ENCODE measurements at places on chromosomes 11 and 22.

DNA sequence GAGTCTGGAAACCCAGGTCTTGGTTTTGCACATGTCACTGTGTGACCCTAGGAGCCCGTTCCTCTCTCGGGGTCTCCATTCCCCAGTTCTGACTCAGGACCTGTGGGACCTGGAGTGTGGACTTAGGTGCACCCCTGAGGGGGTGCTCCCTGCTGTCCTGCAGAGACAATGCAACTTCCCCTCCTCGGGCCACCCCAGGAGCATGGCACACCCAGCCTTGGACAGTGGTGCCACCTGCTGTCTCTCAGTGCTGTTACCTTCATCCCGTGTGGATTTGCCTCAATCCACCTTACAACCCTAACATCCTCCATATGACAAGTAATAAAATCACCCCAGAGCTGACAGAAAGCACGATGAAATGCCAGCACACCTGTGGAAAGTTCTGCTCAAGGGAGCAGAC lies 27.5 kb upstream of the CRYBB3 start:
- DNase-seq, result peak; percentile 39

GRCh38 chr11:8826901-8827560 lies 84.0 kb upstream of the AKIP1 start:
- no peak for DNase-seq

DNA sequence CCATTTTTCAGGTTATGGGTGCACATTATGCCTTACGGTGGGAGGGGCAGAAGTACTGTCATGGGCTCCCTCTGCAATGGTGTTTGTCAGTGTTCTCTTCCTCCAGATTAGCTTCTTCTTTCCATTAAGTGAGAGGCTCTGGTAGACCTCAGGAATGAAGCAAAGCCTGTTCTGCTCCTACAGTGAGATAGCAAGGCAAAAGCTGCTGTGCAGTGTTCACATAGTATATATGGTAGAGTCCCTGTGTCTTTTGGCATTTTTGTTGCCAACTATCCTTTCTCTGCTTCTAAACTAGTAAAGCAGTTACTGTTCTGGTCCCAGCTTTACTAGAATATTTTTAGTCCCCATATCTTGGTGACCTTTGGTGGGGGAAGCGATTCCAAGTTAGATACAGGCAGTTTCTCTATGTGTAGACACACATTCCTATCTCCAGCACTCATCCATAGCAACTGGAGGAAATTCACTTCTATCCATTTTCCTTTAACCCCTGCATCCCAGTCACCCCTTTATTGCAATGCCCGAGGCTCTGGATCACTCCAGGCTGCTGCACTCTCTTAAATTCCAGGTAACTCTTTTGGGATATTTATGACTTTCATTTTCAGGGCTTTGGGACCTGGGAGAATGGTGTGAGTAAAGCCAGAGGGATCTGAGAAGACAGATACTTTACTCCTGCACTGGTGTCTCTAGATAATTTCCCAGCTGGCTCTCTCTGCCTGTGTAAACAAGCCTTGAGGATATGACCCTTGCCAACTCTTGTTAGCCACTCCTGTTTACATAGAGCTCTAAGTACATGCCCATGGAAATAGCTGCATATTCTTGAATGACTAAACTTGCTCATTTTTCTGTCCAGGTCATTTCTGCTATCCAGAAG lies 3.9 kb upstream of the TRIM34 start:
- peak; percentile 69 for DNase-seq

GRCh38 chr11:77213029-77213579 lies 85.1 kb downstream of the MYO7A start:
- no peak for DNase-seq

GRCh38 chr11:130519128-130519932 lies 70.9 kb downstream of the ADAMTS15 start:
- DNase-seq, result no peak

DNA sequence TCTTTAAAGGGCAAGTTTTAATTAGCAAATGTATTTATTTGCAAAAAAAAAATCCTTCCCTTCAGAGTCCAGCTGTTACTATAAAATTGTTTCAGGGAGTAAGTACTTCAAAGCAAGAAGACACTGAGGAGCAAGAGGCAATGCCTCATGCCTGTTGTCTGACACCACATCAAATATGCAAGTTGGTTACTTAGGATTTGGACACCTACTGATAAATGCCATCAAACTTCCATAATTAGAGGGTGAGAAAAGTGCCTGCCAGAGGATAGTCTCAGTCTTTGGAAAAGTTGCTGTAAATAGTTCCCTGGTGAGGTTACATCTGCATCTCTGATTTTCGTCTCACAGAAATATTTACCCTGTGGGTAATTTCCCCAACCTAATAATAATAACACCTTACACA lies 4.1 kb upstream of the TENM4 start:
- DNase-seq, result no peak

All from MCF 10A (cell line).